Sciatic nerve (tissue), 2 donors: ENCODE measurements at places on chromosomes 2 and 18. TPM values are rescaled to one million over a fixed set of nuclear protein-coding genes. Genes with fewer than 3 reads are reported as not detected.

The WDR35 gene
- 16.4 TPM for total RNA-seq

The KCNS3 gene
- 16.9 TPM for total RNA-seq

The GALR1 gene
- total RNA-seq: 0.13 TPM

The KLHL29 gene
- 31.7 TPM for total RNA-seq

The DTNB gene
- total RNA-seq: 26.2 TPM

The ANKRD29 gene
- total RNA-seq: 21.5 TPM

The MATN3 gene
- total RNA-seq: 8.8 TPM

The COL4A3 gene
- total RNA-seq: 7.0 TPM

The NCKAP5 gene
- total RNA-seq: 10.5 TPM

The TMEM247 gene
- not detected for total RNA-seq

The SULT1C4 gene
- total RNA-seq: 12.5 TPM

The IL36G gene
- total RNA-seq: not detected

The GKN2 gene
- not detected for total RNA-seq

The SERPINB5 gene
- not detected for total RNA-seq
